Stimulated activated CD4-positive, alpha-beta T cell treated with anti-CD3 and anti-CD28 coated beads, Interleukin-15, amount 100 ng/mL, for 48 hours (primary cell): ENCODE measurements at places on chromosomes 6 and 20.

DNA sequence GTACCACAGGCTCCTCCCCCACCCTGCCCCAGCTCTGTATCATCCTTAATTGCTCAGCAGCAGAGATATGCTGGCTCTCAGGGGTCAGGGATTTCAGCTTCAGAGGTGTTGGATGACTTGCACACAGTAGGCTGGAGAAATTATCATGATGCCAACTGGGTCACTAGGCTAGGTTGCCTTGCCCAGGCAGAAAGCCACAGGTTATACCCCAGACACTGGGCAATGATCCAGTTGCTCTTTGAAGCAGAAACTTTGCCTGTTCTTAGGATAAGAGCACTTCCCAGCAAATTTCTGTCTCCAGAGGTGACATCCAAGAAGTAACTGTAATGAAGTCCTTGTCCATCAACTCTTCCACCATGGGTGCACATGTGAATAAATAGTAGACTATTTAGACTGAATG is 38.3 kb upstream of the SCML4 start:
- DNase-seq, result no peak

DNA sequence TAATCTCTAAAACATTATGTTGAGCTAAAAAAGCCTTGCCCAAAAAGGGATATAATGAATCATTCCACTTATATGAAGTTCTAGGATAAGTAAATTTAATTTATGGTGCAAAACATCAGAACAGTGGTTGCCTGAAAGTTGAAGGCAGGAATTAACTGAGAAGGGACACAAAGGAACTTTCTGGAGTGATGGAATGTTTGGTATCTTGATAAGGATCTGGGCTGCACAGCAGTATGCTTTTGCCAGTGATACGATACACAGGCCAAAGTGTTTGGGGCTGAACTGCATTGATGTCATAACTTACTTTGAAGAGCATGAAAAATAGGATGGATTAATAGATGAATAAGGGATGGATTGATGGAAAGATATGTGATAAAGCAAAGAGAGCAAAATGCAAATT is 146.1 kb upstream of the LRFN2 start:
- no peak for DNase-seq

GRCh38 chr20:63878899-63879663 is 14.0 kb downstream of the TPD52L2 start:
- DNase-seq, result no peak

DNA sequence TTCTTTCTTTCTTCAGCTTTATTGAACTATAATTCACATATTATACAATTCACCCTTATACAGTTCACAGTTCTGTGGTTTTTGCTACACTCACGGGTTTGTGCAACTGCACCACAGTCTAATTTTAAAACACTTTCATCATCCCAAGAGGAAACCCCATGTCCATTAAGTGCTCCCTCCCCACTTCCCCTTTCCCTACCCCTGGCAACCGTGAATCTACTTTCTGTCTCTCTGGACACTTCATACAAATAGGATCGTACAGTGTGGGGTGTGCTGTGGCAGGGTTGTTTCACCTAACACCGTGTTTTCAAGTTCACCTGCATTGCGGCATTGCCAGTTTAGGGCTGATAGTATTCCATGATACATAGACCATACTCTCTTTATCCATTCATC is 118.8 kb downstream of the PHACTR3 start:
- no peak for DNase-seq

GRCh38 chr20:25203871-25204320 is 8.4 kb downstream of the ENTPD6 start:
- no peak for DNase-seq

GRCh38 chr20:59435518-59435917 is 135.1 kb downstream of the EDN3 start:
- DNase-seq, result no peak

GRCh38 chr20:16553101-16553500 is 20.1 kb downstream of the KIF16B start:
- no peak for DNase-seq

- DNase-seq, result no peak
Observed at GRCh38 chr6:125189494-125189893, 35.9 kb downstream of the TPD52L1 start.

DNA sequence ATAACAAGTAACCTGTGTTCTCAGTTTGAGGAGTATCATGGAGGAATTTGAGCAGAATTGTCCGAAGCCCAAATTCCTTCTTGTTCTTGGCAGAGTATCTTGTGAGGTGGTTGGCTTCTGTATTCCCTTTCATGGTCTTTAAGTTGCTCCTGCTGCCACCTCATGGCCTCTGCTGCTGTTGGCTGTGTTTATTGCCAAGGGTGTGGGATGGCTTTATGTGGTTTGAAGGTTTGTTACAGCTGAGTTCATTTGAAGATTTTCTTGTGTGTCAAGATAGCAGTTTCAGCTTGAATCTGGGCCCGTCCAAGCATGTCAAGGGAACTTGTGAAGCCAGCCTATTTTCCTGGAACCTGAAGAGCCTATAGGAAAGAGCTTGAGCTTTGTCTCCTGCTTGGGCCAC is 20.2 kb upstream of the TTK start:
- no peak for DNase-seq

GRCh38 chr20:14383335-14383734 is 45.9 kb upstream of the FLRT3 start:
- DNase-seq, result no peak

GRCh38 chr20:37529214-37529967 is 1.7 kb upstream of the BLCAP start:
- DNase-seq, result no peak

GRCh38 chr6:106745197-106745770 is 115.9 kb downstream of the QRSL1 start:
- no peak for DNase-seq

DNA sequence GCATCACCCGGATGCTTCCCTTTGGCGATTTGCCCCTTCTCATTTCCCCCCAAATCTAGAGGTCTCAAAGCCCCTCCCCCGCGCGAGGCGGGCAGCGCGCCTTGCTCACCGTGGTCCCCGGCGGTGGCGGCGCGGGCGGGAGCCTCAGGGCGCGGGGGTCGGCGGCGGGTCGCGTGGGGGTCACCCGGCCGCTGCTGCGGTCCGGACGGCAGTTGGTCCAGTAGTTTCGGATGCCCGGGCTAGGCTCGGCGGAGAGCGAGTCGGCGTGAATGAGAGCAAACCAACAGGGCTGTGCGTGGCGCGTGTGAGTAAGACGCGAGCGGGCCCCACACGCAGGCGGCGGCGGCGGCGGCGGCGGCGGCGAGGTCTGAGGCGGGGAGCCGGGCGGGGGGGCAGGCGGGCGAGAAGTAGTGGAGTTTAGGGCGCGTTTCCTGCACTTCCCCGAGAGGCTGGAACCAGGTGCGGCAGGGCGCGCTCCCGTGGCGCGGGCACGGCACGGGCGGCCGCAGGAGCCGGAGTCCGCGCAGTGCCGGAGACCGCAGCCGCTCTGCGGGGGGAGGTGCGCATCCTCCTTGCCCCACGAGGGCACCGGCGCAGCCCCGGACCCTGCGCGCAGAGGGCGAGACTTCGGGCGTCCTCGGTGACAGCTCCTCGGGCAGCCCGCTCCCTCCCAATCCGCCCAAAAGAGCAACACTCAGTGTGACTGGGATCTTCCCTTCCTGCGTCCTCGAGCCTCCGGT is 567 bp downstream of the HS3ST5 start:
- no peak for DNase-seq

GRCh38 chr20:49852522-49853080 is 40.0 kb downstream of the SLC9A8 start:
- no peak for DNase-seq

DNA sequence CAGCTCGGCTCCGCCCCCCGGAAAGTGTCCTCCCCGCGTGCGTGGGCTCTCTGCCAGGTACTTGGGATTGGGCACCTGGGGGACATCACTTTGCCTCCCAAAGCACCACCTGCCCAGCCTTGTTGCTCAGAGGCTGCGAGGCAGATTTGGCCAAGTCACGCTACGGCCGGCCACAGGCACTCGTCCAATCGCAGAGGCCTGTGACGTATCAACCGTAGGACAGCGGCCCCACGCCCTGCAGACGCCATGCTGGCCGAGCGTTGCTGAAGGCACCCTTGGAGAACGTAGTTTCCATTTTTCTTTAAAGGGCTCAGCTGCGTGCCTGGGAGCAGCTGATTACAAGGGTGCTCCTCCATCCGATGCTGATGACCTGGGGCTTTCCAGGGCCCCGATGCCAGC is 3.1 kb downstream of the NTSR1 start:
- DNase-seq, result no peak

DNA sequence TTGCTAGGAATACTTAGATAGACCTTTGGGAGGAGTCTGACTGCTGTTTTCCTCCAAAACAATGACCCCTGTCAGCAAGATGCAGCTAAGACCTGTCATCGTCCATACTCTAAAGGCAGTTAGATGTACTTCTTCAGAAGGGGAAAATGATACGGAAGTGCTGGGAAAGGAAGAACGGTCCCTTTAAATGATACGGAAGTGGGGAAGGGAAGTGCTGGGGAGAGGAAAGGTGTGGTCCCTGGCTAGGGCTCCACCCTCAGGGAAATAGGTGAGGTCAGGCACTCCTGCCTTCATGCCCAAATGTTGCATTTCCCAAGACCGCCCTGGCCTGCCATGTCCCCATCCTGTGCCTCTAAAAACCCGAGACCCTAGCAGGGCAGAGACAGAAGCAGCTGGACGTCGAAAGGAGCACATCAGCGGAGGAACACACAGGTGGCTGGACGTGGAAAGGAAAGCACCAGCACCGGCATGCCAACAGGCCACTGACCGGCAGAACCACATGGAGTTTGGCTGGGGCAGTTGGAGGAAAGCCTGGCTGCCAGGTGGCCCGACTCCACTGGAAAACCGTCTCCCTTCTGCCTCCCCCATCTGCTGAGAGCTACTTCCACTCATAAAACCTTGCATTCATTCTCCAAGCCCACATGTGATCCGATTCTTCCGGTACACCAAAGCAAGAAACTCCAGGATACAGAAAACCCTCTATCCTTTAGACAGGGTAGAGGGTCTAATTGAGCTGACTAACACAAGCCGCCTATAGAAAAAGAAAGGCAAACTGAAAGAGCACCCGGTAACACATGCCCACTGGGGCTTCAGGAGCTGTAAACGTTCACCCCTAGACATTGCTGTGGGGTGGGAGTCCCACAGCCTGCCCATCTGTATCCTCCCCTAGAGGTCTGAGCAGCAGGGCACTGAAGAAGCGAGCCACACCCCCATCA is 94.6 kb downstream of the FAXC start:
- DNase-seq, result no peak

DNA sequence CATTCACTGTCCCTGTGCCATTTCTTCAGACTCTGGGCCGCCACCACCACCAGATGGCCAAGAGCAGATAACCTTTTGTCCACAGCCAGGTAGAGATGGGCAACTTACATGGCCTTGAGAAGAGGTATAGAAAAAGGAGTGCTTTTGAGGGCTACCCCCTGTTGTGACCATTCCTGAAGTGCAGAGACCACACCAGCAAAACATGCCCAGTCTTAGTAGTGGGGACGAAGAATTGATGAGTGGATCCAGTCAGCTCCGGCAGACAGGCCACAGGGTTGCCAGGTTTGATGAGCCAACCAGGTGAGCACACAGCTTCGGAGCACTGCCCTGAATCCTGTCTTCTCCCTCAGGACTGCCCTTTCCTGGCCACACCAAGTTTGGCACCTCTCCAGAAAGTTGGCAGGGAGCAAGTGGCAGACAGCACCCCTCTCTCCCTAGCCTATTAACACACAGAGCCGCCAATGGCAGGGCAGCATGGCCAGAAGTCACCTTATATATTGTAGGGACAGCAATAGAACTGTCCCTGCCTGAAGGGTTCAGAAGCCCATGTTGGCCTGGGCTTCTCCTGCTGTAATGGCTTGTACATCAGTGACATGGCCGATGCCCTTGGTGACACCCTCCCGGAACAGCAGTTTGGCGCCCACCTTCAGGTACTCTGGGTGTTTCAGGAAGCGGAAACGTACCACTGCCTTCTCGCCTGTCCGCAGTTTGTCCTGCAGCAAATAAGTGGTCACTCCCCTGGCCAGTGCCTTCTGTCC is 7.8 kb downstream of the GTPBP2 start:
- DNase-seq, result no peak

DNA sequence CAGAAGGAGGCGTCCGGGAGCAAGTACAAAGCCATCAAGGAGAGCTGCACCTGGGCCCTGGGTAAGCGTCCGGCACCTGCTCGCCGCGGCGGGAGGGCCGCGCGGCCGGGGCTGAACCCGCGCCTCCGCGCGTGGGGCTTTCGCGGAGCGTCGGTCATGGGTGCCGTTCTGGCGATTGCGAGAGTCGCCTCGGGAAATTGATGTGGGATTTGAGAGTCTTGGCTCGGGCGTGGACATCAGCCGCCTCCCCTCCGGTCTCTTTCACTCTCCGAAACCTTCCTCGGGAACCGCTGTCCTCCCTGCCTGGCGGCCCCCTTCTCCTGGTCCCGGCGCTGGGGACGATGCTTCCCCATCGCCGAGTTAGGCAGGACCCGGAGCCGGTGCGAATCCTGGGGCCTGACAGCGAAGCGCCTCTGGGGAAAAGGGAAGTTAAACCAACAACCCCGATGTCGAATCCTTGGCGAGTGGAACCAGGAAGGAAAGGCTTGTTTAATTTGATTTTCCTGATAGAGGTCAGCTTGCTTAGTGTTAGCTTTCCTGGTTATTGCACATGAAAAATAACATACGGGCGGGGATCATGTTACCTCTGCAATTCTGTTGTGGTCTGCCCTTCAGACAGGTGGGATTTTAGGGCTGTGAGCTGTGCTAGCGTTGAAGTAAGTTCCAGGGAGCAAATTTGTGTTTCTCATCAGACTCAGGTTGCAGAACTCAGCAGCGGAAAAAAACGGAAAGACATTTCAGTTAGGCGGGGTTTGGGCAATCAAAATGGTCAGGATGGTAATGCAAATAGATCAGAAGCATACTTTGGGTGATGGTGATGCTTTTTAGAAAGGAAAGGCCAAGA is 594 bp downstream of the ARFGEF3 start:
- DNase-seq, result no peak

DNA sequence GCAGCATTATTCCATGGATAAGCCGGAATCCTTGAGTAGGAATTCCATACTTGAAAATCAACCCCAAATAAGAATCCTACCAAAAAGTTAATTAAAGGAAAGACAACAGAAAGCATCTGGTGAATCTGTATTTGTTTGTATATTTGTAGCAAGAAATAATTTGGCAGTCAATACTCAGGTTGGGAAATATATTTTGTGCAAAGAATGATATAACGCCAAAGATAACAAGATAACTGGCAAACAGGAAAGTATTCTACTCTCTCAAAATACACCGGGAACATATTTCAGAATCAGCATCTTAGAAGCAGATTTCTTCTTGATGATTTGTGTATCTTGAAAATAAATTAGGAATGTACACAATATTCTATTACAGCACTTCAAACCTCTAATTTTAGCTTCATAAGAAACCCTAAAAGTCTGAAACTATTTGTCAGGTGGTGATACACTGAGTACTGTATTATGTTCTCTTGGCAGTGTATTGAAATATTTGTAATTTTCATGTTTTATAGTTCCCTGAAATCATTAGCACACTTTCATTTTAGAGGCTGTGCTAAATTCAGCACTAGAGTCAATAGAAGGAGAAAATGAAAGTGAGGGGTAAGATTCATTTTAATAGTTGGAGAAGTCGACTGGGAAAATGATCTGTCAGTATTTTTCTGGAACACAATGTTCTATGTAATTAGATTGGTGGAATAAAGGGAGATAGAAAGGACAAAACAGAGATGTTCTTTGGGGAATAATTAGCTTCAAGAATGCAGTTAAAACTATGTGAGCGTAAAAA is 879.7 kb upstream of the GJE1 start:
- DNase-seq, result no peak

GRCh38 chr6:34243901-34244884 is 4.6 kb downstream of the SMIM29 start:
- peak; percentile 66 for DNase-seq
